ENCODE measurements at places on chromosomes 7 and 10.

- no peak for DNase-seq
Measured at GRCh38 chr7:23020742-23021401, 6.9 kb upstream of the HYCC1 start.

GRCh38 chr7:102303669-102304422 lies 17.2 kb downstream of the SH2B2 start:
- no peak for DNase-seq

- DNase-seq: no peak
Measured at GRCh38 chr7:114649689-114650088, 235.1 kb downstream of the FOXP2 start.

GRCh38 chr10:71770789-71771188 lies 2.5 kb downstream of the VSIR start:
- no peak for DNase-seq

DNA sequence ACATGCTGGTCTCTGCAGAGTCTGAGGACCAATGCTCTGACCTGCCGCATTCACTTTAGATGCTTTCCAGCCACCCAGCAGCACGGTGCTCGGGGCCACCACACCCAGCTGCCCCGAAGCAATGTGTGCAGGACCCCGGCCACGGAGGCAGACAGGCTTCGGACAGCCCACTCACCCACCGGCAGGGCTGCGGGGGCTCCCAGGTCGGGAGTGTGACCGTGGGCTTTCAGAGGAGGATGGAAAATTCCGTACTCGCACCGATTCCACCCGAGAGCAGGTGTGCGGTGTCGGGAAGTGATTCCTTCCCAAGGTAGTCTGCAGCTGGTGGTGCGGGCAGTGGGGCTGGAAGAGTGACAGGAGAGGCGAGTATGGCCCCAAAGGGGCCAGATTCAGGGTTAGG lies 190.9 kb downstream of the DNAJB6 start:
- no peak for DNase-seq

DNA sequence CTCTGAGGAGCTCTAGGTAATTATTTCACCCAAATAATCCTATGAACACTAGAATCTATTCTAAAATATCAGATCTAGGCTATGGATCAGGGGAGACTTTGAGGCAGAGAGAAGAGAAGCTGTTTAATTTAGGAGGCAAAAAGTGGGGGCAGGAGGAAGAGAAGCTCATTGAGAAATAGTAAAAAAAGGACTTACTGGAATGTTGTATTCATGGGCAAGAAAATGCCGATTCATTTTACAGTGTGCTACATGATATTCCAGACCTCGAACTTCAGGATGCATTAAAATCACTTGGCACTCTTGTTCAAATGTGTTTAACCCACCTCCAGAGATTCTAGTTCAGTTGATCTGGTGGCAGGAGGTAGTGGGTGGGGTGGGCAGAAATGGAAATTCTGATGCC lies 109.5 kb upstream of the ITGB1 start:
- no peak for DNase-seq

DNA sequence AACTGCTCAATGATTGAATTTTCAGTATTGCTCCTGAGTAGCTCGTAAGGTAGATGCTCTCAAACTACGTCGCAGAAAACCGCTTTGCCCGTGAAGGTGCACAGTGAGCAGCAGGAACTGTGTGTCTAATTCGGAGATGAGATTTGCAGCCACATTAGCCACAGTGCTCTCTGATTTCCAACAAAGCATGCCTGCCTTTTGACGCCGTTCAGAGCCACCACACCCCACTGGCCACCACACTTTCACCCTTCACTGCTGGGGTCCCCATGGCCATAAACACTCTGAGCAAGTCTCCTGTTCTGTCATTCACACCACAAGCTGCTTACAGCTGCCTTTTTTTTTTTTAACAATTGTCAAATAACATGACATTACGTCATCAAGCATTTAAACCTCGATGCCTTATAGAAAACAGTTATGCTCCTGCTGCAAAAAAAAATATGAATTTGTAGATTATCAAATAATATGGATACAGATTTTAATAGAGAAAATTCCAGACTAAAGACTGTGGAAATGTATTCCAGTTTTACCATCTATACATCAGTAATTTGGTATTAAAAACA lies 578.8 kb upstream of the PFKP start:
- no peak for DNase-seq

DNA sequence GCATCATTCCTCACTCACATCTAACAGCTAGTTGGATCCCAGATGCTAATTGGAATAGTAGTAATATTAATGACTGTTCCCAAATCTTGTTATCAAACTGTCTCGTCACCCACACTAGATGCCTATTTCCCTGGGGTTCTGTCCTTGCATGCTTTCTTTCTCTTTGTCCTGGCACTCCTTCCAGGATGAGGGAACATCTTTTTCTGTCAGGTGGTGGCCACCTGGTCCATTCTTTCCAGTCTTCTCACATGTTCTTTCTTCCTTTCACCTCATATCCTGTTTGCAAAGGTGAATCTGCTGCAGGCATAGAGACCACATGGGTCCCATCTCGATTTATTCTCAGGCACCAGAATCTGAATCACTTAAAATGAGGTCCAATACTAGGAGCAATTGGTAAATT lies 126.0 kb downstream of the CHN2 start:
- no peak for DNase-seq

DNA sequence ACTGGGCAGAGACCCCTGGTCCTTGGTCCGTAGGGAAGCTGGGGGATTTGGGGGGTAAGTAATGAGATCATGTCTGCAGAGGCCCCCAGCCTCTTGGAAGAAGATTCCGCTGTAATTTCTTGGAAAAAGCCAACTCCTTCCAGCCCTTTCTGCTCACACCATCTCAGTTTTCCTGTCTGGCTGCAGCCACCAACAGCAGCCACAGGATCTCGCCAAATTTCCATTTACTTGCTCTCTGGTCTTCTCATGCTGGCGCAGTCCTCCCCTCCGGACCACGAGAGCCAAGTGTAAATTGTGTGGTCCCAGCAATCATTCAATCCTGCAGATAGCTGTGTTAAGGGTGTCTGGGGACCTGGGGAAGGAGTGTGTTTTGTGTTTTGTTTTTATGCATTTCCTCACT lies 49.6 kb downstream of the ASB13 start:
- no peak for DNase-seq

- no peak for DNase-seq
Measured at GRCh38 chr10:69317175-69317604, 38.9 kb downstream of the HK1 start.

DNA sequence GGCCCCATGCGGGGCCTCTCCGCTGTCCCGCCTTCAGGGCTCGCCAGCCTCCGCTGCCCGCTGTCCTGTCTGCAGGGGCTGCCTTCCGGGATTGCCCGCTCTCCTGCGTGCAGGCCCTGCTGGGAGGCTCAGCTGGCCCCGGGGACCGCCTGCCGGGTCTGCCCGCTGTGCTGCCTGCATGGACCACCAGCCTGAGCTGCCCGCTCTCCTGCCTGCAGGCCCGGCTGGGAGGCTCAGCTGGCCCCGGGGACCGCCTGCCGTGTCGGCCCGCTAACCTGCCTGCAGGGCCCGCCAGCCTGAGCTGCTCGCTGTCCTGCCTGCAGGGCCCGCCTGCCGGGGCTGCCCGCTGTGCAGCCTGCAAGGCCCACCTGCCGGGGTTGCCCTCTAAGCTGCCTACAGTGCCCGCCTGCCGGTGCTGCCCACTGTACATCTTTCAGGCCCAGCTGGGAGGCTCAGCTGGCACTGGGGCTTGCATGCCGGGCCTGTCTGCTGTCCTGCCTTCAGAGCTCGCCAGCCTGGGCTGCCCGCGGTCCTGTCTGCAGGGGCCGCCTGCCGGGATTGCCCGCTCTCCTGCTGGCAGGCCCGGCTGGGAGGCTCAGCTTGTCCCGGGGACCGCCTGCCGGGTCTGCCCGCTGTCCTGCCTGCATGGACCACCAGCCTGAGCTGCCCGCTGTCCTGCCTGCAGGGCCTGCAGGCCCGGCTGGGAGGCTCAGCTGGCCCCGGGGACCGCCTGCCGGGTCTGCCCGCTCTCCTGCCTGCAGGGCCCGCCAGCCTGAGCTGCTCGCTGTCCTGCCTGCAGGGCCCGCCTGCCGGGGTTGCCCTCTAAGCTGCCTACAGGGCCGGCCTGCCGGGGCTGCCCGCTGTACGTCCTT lies 165.1 kb downstream of the GLRX3 start:
- DNase-seq: peak; percentile 44

- no peak for DNase-seq
Measured at GRCh38 chr10:21317902-21318301, 207.6 kb downstream of the SKIDA1 start.

DNA sequence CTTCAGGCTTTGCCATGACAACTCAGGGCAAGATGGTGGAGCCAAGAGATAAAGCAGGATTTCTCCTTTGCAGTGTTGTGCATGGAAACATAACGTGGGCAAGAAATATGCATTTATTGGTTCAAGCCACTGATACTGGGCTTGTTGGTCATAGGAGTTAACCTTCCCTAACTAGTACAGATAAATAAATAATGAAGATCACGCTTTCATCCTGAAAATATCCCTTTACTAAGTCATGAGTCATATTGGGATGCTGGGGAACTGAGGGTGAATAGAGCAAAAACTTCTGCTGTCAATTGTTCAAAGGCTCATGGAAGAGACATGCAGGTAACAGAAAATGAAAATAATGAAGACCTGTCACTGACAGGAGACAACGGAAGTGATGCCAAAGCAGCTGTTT lies 55.5 kb downstream of the TES start:
- DNase-seq: no peak

DNA sequence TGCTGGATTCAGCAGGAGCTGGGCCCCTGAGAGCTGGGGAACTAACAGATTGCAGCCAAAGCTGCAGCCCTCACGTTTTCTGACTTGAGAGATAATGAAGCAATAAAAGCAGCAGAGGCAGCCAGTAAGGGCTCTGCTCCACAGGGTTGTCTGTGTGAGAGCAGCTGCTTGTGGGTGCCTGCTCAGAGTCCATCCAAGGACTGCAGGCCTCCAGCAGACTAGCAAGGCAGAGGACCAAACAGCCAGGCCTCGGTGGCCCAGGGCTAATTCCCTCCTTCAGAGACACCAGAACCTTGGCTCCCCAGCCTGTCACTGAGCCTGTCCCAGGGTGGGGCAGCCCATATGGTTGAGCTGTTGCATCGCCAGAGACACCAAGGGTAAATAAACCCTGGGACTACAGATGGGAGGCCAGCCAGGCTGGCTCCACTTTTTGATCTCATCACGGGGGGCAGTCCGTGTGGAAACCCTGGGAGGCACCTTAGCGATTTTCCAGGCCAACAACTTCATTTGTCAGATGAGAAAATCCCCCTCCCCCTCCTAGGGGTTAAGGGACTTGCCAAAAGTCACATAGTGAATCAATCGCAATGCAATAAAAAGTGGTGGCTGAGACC lies 229.2 kb downstream of the WDR11 start:
- DNase-seq: no peak

- no peak for DNase-seq
Measured at GRCh38 chr7:109996927-109997326, 1094.0 kb upstream of the LRRN3 start.

DNA sequence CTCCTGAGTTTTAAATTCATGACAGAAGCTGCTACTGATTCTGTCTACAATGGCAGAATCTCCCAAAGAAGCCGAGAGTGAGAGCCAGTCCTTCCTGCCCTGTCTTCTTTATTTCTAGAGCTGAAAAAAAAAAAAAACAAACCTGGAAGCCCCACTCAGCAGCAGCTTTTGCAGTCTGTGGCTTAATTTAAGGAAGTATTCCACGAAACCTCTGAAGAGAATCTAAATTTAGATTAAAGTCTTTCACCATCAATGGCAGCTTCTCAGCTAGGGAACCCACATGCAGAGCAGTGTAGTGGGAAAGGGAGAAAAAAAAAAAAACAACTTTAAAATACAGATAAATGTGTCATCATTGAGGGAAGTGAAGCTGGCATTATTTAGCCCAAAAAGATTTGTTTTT lies 23.4 kb downstream of the SMURF1 start:
- DNase-seq: no peak

DNA sequence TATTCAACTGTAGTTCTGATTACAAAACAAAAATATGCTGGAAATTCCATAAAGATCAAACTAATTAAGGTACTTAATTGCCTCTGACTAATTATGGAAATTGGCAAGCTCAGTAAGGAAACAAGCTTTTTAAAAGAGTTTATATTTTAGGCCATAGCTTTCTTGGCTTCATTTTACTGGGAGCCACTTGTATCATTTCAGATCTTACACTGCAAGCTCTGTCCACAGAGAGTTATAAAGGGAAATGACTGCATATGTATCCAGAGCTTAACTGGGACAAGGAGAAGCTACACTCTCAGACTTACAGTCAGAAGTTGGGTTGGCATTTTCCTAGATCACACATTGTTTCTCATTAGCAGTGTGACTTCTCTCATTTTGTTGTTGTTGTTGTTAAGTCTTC lies 92.4 kb downstream of the LRRN3 start:
- no peak for DNase-seq

DNA sequence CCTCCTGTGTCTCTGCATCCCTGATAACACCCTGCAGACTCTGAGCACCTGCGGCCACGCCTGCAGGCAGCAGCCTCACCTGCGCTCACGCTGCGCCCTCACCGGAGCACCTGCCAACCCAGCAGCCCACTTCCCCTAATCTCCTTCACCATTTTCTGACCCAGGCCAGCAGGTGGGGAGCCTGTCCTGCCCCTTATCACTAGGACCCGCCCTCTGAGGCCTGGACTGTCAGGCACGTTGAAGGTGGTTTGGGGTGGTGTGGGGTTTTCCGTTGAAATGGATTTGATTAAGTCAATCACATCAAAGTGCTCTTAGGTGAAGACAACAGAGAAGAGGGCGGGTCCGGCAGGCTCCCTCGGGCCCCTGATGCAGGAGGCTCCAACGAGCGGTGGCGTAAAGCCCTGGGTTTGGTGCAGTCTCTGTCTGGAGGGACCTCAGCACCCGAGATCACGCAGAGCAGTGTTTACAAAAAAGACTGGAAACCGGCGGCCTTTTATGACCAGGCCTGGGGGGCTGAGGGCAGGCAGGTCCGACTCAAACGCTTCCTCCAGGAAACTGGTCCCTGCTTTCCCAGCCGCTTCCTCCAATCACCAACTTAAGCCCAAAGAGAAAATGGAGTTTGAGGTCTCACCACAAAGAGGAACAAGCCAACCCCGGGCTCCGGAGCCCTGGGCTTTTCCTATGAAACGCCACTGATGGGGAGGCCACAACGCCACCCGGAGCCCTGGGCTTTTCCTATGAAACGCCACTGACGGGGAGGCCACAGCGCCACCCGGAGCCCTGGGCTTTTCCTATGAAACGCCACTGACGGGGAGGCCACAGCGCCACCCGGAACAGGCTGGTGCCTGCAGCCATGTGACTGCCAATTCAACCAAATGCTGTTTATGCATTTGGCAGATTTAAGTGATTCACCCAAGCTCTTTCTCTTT lies 45.5 kb downstream of the DPYSL4 start:
- no peak for DNase-seq

DNA sequence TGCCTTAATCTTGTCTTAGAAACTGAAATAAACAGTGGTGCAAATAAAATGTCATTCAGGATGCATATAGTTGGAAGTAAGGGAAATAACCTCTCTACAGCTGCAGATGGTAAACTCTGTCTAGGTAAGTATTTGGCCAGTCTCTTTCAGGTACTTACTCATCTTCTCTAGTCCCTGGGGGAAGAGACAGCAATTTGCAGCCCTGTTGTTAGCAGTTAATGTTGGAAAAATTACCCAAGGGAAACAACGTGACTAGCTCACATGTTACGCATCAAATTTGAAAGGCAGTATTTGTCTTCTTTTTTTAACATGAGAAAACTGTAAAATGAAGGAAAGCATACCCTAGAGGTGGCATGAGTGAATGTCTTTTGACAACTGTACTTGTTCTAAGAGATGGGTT lies 3.2 kb upstream of the HUS1 start:
- DNase-seq: no peak

GRCh38 chr10:69516316-69516715 lies 56.9 kb downstream of the NEUROG3 start:
- DNase-seq: no peak

Measured in stimulated activated CD8-positive, alpha-beta memory T cell treated with anti-CD3 and anti-CD28 coated beads, Interleukin-15, amount 100 ng/mL, for 24 hours (primary cell).